ENCODE measurements at places on chromosomes 16 and 17.

- no peak for DNase-seq
Observed at GRCh38 chr17:44796731-44797130, 33.4 kb downstream of the GJC1 start.

DNA sequence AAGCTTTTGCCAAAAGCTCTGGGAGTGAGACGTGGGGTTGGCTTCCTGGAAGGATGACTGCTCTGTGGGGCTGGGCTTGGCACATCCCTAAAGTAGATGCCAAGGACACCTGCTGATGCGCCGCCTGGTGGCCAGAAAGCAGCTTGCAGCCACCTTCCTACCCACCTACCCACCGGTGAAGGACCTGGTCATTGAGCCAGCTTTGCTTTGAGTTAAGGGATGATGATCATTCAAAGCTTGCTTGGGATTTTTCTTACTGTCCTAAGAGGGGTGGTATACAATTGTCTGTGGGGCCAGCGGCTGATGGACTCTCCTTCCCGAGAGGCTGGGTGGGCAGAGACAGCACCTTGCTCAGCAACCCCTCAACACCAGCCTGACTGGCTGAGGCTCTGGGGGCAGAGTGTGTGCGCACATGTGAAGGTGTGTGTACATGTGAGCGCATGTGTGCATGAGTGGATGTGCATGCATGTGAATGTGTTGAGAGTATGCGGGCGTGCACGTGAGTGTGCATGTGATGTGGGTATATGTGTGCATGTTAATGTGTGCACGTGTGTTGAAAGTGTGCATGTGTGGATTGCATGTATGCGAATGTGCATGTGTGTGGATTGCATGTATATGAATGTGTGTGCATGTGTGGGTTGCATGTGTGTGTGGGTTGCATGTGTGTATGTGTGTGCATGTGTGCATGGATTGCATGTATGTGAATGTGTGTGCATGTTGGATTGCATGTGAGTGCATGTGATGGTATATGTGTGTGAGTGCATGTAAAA, 18.6 kb downstream of the C1QTNF1 start:
- peak; percentile 77 for DNase-seq

- peak; percentile 94 for DNase-seq
Observed at GRCh38 chr17:74981979-74982662, 5.3 kb upstream of the CDR2L start.

DNA sequence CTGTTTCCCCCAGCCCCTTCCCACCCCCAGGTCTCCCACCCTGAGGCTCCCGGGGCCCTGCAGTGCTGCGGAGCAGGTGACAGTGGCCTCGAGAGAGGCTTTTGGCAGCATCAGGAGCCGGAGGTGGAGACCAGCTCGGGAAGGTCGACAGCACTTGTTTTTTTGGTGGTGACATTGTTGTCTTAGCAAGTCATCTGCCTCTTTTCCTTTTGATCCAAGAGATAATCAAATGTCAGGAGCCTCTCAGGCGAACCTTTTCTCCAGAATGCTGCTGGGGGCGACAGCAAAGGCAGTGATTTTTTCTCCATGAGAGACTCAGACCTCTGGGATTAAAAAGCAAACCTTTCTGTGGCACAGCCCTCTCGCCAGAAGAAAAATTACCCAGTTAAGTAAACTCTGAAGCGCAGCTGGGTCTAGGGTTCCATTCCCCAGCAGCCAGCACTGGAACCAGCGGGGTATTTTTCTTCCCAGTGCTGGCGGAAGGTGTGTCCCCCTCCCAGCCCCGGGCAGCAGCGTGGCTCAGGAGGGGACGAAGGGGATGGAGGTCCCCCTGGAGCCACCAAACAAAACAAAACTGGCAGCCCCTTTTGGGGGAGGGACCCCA, 37.2 kb downstream of the GRIN2C start:
- DNase-seq: no peak

DNA sequence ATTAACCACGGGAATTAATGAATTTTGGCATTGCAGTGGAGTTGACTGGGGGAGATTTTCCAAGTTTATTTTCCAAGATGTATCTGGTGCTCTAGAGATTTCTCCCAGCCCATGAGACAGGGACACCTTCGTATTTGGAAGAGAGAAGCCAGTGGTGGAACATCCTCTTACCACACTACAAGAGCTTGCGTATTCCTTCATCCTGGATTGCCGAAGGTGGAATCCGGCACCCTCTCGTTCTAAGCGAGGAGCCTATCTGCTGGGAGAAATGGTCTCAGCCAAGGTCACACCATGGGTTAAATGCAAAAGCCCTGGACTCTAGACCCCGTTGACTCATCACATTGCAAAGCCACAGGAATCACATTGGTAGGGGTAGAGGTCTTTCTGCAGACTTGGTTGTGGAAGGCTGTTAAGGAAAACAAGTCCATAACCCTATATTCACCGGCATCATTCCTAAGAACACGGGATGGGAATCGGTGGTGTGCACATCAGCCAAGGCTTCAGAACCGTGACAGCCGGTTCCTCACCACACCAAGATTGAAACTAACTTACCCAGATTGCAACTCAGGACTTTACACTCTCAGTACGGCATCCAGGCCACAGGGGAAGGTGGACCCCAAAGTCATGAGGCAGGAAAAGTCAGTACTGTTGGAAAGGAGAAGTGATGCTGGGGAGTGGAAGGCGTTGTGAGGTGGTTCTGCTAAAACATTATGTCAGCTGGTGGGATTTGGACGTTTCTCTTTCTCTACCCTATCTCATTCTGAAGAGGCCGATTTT, 259.8 kb downstream of the CPPED1 start:
- DNase-seq: no peak

GRCh38 chr17:36921095-36921851, 16.0 kb upstream of the LHX1 start:
- peak; percentile 95 for DNase-seq

DNA sequence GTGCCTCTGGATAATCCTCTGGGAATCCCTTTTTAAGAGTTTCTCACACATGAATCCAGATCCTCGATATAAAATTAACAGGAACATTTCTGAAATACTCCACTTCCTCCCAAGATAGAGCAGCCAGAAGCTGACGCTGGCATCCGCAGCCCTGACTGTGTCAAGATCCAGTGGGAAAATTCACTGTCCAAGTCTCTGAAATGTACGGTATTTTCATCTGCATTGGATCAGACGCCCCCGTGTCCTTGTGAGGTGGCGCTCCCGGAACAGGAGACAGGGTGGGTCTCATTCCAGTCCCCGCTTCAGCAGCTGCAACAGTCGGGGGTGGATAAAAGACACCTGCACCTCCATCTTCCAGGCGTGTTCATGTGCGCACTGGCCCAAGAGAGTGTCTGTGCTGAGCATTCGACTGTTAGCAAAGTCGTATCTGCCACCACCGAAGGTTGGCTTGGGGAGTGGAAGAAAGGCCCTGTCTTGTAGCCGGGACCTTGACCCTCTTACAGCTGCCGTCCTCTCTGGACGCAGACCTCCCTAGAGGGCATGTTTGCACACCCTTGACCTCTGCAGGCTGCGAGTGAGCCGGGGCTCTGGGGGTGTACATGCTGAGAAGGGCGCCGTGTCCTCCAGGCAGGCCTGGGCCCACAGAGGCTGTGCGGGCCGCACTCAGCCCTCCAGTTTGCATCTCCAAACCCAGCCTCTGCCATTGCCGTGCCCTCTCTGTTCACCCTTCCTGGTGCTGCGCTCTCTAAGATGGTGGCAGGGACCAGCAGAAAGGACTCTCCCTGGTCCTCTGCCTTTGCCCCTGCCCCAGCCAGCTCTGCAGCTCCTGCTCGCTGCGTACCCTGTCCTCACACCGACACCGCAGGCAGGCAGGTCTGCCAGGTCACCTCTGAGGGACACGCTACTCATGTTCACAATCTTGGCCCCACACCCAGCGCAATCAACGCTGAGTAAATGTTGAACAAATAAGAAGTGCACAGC, 72.0 kb upstream of the CHMP6 start:
- DNase-seq: no peak

GRCh38 chr17:73291260-73291801, 20.5 kb downstream of the CDC42EP4 start:
- no peak for DNase-seq

GRCh38 chr16:86466696-86467406, 43.5 kb upstream of the FOXF1 start:
- DNase-seq: no peak

- no peak for DNase-seq
Observed at GRCh38 chr16:85642762-85643358, 29.7 kb downstream of the GSE1 start.

GRCh38 chr16:29985271-29985811, 10.1 kb downstream of the HIRIP3 start:
- DNase-seq: no peak

DNA sequence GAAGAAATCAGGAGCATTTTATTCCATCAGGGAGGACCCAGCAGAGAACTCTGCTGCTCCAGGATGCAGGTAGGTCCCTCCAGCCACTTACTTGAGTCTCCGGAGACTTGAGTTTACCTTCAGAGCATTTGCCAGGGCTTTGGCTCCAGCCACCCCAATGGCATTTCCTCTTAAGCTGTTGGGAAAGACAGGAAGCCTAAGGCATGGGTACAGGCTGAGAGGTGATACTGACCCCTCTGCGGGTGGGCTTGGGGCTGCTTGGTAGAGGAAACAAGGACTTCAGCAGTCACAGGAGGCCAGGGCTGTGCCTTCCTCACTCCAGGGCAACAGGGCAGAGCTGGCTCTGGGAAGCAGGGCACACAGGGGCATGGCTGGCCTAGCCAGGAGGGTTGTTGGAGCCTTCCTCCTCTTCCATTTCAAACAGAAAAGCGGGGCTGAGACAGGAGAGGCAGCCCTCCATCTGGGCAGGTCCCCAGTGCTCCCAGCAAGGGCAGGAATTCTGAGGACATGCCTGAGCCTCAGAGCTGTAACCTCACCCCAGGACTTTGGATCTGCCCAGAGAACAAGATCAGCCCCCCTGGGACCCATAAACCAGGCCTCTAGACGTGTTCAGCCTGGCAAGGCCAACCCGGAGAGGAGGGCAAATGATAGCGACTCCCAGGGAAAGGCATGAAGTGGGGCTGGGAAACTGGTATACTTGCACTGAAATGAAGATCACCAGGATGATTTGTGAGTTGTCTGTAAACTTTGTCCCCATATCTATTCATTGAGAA, 34.4 kb downstream of the NLRC3 start:
- no peak for DNase-seq

GRCh38 chr17:81387100-81388090, 7.9 kb upstream of the BAHCC1 start:
- DNase-seq: no peak

DNA sequence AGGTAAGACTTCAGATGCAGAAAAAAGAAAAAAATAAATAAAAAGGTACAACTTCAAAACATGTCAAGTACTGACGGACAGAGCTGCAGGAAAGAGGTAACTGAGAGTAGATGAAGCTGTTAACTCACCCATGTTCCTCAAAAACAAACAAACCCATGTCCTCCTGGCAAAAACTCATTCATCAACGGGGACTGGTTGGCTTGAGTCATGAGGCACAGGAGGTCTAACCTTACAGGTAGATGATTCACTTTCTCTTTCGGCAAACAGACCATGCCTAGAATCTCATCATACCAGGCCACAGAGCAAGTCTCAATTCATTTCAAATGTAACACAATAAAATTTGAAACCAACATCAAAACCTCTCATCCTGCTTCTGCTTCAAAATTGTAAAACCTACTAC, 12.3 kb upstream of the FASN start:
- DNase-seq: no peak

DNA sequence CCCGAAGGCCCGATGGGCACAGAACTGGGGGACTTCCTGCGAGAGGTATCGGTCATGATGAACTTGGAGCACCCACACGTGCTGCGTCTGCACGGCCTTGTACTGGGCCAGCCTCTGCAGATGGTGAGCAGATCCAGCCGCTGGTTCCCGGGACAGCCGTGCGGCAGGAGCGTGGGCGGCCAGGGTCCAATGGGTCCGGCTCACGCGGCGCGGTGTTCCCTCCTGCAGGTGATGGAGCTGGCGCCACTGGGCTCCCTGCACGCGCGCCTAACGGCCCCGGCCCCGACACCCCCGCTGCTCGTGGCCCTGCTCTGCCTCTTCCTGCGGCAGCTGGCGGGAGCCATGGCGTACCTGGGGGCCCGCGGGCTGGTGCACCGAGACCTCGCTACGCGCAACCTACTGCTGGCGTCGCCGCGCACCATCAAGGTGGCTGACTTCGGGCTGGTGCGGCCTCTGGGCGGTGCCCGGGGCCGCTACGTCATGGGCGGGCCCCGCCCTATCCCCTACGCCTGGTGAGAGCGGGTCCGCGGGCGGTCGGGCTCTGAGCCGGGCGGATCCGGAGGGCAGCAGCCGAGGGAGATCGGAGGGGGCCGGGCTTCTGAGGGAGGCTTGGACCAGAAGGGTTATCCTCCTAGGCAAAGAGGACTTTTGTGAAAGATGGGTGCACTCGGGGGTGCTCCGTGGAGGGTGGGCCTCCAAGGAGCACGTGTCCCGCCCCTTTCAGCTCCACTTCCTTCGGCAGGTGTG, 3.0 kb downstream of the TNK1 start:
- DNase-seq: peak; percentile 89

GRCh38 chr16:1916640-1916990, 1.6 kb downstream of the HS3ST6 start:
- DNase-seq: peak; percentile 64

- DNase-seq: no peak
Observed at GRCh38 chr17:82399041-82399441, 19.1 kb upstream of the HEXD start.

DNA sequence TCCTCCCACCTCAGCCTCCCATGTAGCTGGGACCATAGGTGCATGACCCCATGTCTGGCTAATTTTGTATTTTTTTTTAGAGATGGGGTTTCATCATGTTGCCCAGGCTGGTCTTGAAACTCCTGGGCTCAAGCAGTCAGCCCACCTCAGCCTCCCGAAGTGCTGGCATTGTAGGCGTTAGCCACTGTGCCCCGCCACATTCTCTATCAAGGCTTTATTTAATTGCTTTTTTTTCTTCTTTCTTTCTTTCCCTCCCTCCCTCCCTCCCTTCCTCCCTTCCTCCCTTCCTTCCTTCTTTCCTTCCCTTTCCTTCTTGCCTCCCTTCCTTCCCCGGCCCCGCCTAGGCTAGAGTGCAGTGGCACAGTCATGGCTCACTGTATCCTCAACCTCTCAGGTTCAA, 23.7 kb downstream of the RSPRY1 start:
- no peak for DNase-seq

GRCh38 chr17:48295362-48296288, 134.4 kb downstream of the SKAP1 start:
- DNase-seq: no peak

GRCh38 chr16:77540646-77541045, 105.8 kb upstream of the ADAMTS18 start:
- DNase-seq: no peak

GRCh38 chr16:21175397-21175796, 16.9 kb downstream of the LDAF1 start:
- DNase-seq: no peak

DNA sequence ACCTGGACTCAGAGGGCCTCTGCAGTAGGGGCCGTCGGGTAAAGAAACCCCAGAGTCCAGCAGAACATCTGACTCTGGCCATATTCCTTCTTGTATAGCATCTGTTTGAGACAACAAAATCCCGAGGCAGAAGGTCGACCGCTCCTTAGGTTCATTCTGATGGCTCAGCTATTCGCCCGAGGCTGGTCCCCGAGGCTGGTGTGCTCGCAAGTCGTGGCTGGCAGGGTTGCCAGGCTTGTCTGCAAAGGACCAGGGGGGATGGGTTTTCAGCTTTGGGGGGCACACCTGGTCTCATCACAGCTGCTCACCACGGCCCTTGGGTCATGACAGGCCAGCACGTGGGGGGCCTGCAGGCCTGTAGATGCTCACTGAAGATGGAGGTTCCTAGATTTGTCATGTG, 119.1 kb downstream of the BANP start:
- DNase-seq: no peak

GRCh38 chr16:89512453-89512852, 4.2 kb downstream of the SPG7 start:
- no peak for DNase-seq

- DNase-seq: no peak
Observed at GRCh38 chr17:2784864-2785263, 11.4 kb upstream of the RAP1GAP2 start.

Data from ecto neural progenitor cell (in vitro differentiated cells).